HCT116 (cell line): ENCODE measurements at places on chromosomes 11 and 22. TPM values are rescaled to one million over a fixed set of nuclear protein-coding genes. Genes with fewer than 3 reads are reported as not detected.

DNA sequence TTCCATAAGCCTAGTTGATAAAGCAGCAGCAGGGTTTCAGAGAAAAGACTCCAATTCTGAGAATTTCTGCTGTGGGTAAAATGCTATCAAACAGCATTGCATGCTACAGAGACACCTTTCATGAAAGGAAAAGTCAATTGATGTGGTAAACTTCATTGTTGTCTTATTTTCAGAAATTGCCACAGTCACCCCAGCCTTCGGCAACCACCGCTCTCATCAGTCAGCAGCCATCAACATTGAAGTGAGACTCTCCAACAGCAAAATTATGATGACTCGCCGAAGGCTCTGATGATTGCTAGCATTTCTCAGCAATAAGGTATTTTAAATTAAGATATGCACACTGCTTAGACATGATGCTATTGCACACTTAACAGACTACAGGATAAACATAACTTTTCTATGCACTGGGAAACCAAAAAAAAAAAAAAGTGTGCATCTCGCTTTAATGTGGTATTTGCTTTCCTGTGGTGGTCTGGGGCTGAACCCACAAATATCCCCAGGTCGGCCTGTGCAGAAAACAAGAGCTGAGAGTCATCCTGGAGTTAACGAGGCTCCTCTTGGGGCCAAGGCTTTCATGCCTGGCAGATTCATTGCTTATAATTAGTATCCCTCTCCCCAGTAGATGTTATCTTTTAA, 192.1 kb downstream of the CTTN start:
- H3K27ac ChIP-seq: no peak overlapping the region
- no peaks in the 10 kb centered on the region for H3K4me1 ChIP-seq

DNA sequence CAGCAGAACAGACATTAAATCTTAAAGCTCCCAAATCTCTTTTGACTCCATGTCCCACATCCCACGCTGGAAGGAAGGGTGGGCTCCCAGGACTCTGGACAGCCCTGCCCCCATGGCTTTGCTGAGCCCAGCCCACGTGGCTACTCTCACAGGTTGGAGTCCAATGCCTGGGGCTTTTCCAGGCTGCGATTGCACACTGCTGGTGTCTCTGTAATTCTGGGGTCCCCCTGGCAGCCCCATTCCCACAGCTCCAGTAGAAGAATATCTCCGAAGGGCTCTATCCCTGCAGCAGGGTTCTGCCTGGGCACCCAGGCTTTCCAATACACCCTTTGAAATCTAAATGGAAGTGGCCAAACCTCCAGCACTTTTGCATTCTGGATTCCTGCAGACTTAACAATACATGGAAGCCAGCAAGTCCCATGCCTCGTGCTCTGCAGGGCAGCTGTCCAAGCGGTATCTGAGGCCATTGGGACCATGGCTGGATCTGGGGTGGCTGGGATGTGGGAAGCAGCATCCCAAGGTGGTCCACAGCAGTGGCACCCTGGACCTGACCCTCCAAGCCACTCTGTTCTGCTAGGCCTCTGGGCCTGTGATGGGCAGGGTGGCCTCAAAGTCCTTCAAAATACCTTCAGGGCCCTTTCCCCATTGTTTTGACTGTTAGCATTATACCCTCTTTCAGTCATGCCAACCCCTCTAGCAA, 47.9 kb upstream of the TH start:
- H3K36me3 ChIP-seq: no peaks in the 10 kb centered on the region
- no peak overlapping the region for H3K4me3 ChIP-seq
- H3K27me3 ChIP-seq: peaks cover 6% of the 10 kb centered on the region; the same call in 1 of the 2 replicates
- H3K27ac ChIP-seq: no peak overlapping the region
- no peak for DNase-seq

AIP gene
- total RNA-seq: 61.0 TPM

ALG12 gene
- total RNA-seq: 16.6 TPM

TRIM49 gene
- not detected for total RNA-seq

NPAS4 gene
- total RNA-seq: not detected

GRCh38 chr11:86214710-86215109, 29.8 kb upstream of the EED start:
- H3K36me3 ChIP-seq: no peaks in the 10 kb centered on the region
- no peaks in the 10 kb centered on the region for H3K27me3 ChIP-seq
- DNase-seq: no peak

DNA sequence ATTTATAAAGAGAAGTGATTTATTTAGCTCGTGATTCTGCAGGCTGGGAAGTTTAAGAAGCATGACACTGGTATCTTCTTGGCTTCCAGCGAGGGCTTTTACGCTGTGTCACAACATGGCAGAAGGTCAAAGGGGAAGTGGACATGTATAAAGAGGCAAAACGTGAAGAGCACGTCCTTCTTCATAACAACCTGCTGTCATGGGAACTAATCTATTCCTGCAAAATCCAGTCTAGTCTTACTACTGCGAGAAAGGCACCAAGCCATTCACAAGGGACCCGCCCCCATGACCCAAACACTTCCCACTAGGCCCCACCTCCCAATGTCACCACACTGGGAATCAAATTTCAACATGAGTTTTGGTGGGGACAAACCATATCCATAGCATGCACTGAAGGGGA, 58.3 kb downstream of the AMOTL1 start:
- no peak overlapping the region for H3K27ac ChIP-seq
- H3K4me3 ChIP-seq: no peak overlapping the region
- no peaks in the 10 kb centered on the region for H3K36me3 ChIP-seq
- no peaks in the 10 kb centered on the region for H3K4me1 ChIP-seq

- H3K4me1 ChIP-seq: peaks cover 12% of the 10 kb centered on the region
- H3K27me3 ChIP-seq: no peaks in the 10 kb centered on the region
- H3K4me3 ChIP-seq: peak overlapping the region; percentile 20
- no peaks in the 10 kb centered on the region for H3K36me3 ChIP-seq
Measured at GRCh38 chr11:70732881-70733196, 334.5 kb downstream of the CTTN start.

DNA sequence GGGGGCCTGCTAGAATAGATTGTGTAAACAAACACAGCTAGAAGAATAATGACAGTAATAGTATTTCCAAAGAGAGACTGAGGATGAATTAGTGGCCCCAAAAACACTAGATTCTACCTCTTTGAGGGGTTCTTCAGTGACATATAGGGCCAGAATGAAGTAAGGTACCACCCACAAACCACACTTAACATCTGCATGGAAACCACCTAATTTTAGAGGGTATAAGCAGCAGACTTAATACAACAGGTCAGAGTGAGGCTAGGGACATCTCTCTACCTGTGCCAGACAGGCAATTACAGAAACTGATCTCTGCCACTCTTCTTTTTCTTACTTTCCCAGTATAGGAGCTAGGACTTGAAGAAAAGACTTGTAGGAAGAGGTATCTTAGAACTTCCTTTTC, 20.1 kb downstream of the ELP4 start:
- no peaks in the 10 kb centered on the region for H3K4me1 ChIP-seq
- H3K27me3 ChIP-seq: no peaks in the 10 kb centered on the region
- DNase-seq: no peak
- no peaks in the 10 kb centered on the region; the same call in 1 of the 2 replicates for H3K36me3 ChIP-seq
- no peak overlapping the region for H3K4me3 ChIP-seq

SCN3B gene
- total RNA-seq: 0.05 TPM
